Activated naive CD4-positive, alpha-beta T cell (primary cell): ENCODE measurements at places on chromosomes 6 and 20.

DNA sequence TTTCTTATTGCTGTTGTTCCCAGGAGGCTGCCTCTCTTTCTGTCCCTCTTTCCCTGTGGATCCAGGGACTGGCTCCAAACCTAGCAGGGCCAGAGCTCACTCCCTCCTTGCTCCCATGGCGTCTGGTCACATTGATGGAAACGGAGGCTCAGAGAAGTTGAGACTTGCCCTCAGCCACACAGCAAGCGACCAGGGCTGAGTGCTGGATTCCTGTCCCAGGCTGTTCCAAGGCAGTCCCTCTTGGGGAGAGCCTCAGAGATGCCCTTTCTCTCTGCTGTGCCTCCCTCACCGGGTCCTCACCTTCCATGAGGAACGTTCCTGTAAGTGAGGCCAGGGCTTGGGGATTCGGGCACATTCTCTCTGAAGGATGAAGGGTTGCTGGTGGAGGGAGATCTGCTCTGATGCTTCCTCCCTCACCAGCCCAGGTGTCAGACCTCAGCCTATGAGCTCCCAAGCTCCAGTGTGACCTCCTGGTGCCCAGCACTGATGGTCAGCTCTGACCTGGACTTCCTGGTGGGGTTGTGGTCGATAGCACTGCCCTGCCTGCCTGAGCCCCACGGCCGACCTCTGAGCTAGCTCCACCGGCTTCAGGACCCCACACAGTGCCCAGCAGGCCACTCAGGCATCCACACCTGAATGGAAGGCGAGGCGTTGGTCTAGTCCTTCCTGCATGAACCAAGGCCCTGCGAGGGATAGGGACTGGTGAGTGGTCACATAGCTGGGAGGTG lies 26.8 kb downstream of the SUN5 start:
- no peak for DNase-seq

GRCh38 chr20:62501801-62502495 lies 26.2 kb upstream of the GATA5 start:
- DNase-seq, result no peak

DNA sequence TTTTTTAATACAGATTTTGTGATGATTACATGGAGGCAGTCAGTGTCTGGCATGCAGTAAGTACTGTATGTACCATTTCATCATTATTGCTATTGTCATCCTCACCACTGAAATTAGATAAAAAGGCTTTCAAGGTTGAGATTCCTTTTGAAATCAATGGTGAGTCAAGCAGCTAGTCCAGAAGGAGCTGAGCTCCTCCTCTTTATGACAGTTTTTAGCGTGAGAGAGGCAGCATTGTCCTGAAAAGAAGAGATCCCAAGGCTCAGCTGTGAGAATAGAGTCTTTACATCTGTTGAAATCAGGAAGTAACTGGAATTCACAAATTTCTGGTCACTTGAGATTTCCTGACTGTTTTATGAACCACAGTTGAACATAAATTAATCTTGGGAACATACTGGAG lies 161.9 kb downstream of the PAX1 start:
- DNase-seq, result no peak

- DNase-seq, result no peak
These were observed at the start of gene TREML2 for GRCh38 chr6:41200901-41201763. Gene TREML2 (minus strand): TSS chr6:41201149. CDS start chr6:41201008, 141 bp downstream.

DNA sequence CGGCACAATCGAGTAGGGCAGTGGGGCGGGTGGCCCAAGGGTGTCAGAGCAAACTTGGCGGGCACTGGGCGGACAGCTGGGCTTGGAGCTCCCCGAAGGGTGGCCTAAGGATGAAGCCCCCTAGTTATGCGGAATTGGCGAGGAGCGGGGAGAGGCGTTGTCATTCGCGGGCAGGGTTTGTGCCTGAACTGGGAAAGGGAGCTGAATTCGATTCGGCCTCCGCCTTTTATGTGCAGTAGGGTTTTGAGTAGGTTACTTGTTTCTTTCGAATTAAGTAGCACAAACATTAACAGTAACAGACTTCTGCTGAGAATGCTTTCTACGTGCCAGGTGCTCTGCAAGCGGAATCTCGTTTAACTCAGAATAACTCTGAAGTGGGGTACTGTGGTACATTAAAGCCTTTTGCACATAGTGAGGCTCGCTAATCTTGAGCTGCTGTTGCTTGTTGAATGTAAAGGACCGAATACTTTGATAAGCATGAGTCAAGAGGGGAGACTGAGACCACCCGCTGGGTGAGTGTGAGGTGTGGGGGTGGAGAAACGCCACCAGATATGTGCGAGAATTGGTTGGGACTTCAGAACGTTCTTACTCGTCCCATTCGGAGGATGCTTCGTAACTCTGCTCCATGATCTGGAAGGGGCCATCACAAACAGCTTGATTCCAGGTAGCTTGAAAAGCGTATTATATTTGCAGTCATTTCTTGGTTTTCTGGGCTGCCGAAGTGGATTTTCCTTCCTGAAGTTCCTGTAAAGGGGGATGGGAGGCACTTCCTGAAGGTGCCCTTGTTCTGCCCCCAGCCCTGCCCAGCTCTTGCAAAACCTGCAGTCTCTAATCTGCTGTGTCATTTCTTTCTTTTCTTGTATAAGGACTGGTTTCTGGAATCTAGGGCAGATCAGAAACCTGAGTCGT lies 833 bp downstream of the RAB5IF start:
- peak; percentile 36 for DNase-seq

GRCh38 chr20:48064929-48065328 lies 279.6 kb upstream of the SULF2 start:
- DNase-seq, result no peak

DNA sequence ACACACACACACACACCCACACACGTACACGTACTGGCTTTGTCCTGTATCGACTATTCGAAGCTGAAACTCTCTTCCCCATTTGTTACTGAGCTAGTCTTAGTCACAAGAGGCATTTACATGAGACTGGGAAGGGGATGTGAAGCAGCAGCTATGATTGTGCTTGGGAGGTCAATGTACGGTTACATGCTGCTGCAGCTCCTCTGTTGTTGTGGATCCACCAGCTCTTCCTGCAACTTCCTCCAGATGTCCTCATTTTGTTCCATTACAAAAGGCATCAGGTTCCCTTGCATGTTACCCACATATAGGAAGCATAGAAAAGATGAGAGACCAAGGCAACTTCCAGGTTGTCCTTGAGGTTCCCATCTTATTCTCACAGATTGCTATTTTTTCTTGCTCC lies 612.4 kb upstream of the IMPG1 start:
- no peak for DNase-seq

- DNase-seq, result no peak
These were observed 477.5 kb downstream of the PRKN start for GRCh38 chr6:162249907-162250642.

DNA sequence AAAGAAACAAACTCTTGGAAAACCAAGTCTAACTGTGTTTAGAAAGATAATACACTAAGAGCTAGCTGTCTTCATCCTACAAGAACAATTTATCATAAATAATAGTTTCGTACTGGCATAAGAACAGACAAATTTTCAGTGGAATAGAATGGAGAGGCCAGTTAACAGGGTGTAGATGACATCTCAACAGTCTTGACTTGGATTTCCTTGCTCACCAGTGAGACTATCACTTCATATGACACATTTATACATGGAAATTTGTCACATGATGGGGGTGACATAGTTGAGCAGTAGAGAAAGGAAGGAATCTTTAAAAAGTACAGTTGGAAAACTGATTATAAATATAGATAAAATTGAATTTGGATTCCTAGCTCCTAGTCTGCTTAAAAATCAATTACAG lies 35.6 kb downstream of the TNFAIP3 start:
- DNase-seq, result no peak

DNA sequence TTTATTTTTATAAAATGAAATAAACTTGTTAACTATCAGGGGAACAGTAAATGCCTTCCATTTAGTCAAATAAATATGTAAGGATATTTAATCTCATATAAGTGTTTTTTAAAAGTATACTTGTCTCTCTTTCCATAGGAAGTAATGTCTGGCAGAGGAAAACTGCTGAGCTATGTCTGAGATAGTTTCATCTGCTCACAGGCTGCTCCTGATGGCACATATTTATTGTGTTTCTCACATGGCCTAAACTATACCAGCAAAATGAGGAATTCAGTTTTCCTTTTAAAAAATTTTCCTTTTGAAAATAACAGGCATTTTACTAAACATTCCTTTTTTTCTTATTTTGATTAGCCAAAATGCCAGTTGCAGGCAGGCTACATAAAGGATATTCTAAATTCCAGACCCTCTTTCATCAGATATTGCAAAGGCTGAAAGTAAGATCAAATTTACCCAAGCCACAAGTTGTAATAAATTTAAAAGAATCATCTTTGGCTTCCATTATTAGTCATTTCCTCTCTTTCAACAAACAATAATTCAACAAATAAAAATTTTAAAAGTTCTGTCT lies 60.1 kb upstream of the RNF146 start:
- no peak for DNase-seq

GRCh38 chr6:56954403-56955170 lies at the start of gene BEND6:
Gene BEND6 (plus strand): TSS chr6:56955107. CDS start chr6:56981811, 26,704 bp downstream.
- DNase-seq, result no peak

- no peak for DNase-seq
These were observed 364.6 kb downstream of the GJA1 start for GRCh38 chr6:121800047-121800446.

- no peak for DNase-seq
These were observed 15.2 kb downstream of the HNF4A start for GRCh38 chr20:44370639-44371218.

DNA sequence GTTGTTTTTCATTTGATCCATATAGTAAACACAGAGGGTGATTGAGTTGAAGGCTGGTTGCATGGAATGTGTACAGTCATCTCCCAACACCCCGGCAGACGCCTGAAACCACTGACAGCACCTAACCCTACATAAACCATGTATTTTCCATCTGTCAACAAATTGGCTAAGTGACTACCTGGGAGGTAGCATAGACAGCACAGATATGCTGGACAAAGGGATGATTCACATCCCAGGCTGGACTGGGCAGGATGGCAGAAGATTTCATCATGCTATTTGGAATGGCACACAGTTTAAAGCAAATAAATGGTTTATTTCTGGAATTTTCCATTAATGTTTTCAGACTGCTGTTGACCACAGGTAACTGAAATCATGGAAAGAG lies 4.4 kb upstream of the VIP start:
- DNase-seq, result no peak

GRCh38 chr6:157143171-157143889 lies 180.0 kb downstream of the TMEM242 start:
- no peak for DNase-seq

DNA sequence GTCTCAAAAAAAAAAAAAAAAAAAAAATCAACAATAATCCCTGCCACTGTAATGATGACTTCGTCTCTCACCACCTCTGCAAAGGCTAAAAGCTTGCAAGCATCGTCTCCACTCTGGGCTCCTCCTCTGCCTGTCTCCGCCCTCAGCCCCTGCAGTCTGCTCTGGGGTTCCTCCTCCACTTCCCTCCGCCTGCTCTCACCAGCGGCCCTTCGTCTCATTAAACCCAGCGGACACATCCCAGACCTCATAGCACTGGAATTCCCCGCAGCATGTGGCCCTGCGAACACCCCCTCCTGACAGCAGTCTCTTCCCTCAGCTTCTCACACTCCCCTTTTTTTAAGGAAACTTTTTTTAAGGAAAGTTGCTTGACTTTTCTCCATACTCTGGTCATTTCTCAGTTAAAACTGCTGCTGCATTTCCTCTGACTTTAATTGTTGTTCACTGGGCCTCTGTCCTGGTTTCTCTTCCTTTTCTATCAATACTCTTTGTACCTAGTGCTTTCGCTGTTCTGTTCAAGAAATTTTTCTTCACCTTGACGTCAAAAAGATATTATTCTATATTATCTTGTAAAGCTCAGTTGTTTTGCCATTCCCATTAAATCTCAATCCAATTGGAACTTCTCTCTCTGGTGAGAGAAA lies 70.9 kb upstream of the PLEKHG1 start:
- DNase-seq, result no peak

GRCh38 chr6:68527691-68528090 lies 107.4 kb upstream of the ADGRB3 start:
- DNase-seq, result no peak

DNA sequence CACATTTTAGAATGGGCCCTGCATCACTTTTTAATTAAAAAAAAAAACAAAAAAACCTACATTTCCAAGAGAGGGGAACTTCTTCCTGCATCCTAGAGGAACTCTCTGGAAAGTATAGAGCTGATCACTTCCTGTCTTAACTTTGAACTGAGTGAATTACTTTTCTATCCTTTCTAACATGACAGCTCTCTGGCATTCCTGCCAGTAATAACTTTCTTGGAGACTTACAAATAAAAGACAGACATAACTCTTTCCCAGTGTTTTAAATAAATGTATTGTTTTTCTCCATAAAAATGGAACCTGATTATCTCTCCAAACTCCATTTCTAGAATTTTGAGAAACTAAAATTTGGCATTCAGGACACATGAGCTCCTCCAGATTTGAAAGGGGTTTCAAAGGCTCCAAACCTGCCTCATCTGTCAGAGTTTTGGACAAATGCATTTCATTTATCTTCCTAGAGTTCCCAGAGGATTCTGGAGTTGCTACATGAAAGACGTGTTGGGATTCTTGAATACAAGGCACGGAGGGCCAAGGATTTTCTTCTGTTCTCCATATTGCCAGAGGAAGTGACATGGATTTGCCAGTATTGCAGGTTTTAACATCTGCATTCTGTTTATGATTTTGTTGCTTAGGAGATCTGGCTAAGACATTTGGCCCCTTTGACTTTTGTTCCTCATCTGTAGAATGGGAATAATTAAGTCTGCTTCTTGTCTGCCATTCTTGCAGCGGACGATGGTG lies 2.0 kb upstream of the SMOC2 start:
- DNase-seq, result no peak

- no peak for DNase-seq
These were observed 46.9 kb upstream of the TRIM26 start for GRCh38 chr6:30260036-30260504.

DNA sequence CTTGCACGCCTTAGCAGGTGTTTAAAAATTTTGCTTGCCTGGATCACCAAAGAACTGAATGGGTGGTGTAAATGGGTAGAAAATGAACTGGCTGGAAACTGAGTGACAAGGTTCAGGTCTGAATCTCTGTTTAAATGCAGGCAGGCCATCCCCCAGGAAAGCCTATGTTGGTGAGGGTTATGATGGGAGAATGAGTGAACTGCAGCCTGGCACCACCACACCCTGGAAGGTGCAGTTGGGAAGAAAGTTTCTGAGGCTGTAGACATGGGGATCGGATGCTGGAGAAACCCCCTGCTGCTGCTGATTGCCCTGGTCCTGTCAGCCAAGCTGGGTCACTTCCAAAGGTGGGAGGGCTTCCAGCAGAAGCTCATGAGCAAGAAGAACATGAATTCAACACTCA lies 519 bp downstream of the CSTL1 start:
- DNase-seq, result no peak

DNA sequence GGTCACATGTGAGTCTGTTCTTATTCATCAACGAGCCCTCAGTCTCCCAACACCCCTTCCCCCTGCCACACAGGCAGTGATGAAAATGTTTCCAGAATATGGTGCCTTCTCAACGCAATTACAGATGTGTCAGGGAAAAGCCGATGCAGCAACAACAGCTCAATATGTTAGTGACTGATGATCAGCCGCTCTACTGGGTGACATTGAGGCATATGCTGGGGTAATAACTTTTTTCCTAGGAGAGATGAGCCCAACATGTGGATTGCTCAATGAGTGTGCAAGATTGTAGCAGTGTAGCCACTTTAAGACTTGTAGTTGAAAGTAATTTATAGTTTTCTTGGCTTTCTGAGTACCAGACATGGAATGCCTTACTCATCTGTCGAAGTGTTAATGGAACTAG lies 49.4 kb downstream of the DTD1 start:
- DNase-seq, result no peak

- no peak for DNase-seq
These were observed 42.3 kb downstream of the SLC22A23 start for GRCh38 chr6:3414327-3415081.

- no peak for DNase-seq
These were observed 104.9 kb downstream of the OGFRL1 start for GRCh38 chr6:71393471-71393870.

GRCh38 chr6:68192988-68193387 lies 442.1 kb upstream of the ADGRB3 start:
- DNase-seq, result no peak
